ENCODE measurements at places on chromosomes 12 and 14.
A peak's percentile ranks its signal among the peaks of the same experiment; 100 is the strongest.

DNA sequence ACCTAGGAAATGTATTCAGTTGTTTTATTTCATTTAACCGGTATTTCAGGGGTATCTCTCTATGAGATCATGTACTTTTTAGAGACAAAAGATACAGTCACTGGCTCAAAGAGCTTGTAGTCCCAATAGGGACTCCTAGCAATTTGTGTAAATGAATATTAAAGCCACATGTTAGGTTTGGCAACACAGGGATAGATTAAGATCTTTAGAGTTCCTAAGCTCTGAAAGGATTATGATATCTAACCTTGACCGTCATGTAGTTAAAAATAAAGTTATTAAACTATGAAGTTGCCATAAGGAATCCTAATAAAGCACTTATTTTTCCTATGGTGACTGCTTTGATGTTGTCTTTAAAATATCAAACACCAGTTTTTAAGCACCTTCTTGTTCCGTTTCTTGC is 100.4 kb upstream of the FGD4 start:
- no peak for DNase-seq

DNA sequence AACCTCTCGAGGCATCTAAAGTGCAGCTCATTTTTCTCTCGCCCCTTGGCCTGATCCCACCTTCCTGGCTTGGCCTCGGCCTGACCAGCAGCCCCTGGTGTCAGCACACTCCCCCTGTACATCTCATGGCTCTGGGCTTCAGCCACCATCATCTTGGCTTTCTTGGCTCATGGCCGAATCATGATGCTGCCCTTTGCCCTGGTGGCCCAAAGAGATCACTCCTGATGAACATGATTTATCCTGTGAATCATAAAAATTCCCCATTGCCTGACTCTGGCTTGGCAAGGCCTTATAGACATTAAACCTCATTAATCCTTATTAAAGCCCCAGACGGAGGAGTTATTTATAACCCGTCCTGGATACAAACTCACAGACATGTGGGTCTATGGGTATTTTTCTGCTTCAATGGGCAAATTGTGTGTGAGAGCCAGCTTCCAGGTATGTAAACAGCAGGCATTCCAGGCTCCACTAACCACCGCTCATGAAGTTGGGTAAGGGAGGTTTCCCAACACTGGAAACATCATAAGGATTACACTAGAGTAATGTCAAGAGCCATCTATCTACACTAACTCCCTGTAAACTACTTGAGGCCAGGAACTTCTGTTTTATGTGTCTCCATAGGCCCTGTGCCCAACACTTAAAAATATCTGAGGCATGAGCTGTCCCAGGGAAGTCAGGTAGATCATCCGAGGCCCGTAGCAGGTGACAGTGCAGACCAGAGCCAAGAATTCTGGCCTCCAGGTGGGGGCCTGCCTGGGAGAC is 171.2 kb downstream of the TTC8 start:
- no peak for DNase-seq

DNA sequence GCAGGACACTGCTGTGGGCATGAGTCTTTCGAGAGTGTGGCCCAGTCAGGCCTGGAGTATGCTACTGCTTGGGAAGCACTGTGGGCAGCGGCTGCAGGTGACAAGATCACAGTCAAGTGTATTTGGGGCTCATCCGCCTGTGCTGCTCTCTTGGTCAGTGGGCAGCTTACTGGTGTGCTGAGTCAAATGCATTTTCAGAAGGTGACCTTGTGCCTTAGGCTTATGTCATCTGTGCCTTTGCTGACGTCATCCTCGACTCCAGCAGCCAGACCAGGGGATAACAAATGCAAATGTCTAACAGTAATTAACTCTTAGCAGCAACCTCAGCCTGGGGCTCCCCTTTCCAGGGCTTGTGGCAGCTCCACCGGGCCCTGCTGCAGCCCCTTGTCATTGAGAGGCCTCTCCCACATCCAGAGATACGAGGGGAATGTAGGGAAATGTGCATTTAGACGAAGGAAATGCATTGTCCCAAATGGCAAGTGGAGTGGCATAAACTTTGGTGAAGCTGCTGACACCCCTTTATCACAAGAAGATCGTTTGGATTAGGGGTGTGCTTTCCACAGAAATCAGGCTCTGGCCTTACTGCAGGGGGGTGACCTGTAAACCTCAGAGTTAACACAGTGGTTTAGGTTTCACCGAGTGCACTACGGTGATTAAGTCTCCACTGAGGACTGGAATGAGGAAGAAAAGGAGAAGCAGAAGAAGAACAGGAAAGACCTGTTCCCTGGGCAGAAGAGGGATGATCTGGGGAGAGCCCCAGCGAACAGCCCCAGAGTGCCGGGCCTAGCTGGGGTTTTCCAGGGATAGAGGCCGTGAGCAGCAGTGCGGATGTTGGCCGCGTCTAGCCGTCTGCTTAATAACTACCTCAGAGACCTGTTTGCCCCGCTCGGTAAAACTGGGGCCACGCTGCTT is 39.7 kb downstream of the PSMA6 start:
- peak; percentile 80 for DNase-seq

DNA sequence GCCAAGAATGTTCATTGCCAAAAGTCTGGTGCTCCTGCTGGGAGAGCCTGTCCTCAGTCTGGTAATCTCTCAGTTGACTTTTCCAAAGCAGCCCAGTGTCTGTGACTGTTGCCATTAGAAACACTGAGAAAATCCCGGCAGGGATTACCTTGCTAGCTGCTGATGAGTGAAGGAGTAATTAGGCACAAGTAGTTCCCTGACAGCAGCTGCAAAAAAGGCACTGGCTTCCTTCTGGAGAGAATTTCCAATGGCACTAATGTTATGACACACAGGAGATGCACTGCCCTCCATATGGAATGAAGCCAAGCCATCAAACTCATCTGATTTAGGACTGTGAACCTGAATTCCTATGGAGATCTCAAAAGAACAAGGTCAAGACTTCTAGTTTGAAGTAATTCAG is 1321.2 kb upstream of the SEL1L start:
- DNase-seq: no peak

- DNase-seq: no peak
Measured at GRCh38 chr14:102678394-102678793, 85.9 kb downstream of the RCOR1 start.

DNA sequence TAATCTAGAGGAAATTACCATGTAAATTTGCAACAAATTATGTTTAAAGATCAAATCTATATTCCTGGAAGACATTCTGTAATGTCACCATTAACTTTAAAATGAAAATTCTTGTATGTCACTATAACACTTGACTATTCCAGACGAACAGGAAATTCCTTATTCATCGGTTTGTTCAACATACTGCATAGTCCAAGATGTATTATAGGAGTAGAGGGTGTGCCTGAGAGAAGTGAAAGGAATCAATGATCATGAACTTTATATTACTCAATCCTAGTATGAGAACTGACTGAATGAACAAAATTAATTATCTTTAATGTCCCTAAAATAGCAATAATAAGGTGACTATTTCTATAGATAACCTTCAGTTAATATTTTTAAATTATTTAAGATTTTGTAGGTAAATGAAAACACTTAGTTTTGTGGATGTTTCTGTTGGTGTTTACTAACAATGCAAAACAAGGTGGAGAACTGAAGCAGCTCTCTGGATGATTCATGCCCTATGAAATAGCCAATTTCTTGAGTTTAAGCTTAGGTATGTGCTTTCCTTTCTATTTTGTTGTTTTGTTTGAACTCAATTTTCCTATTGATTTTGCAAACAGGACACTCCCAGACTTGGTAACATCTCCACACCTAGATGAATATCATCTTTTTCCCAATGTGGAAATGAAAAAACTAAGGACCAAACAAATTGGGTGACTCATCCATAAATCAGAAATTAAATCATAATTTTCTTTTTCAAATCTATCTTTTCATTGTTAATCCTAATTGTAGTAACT is 18.2 kb upstream of the ITPR2 start:
- DNase-seq: no peak

DNA sequence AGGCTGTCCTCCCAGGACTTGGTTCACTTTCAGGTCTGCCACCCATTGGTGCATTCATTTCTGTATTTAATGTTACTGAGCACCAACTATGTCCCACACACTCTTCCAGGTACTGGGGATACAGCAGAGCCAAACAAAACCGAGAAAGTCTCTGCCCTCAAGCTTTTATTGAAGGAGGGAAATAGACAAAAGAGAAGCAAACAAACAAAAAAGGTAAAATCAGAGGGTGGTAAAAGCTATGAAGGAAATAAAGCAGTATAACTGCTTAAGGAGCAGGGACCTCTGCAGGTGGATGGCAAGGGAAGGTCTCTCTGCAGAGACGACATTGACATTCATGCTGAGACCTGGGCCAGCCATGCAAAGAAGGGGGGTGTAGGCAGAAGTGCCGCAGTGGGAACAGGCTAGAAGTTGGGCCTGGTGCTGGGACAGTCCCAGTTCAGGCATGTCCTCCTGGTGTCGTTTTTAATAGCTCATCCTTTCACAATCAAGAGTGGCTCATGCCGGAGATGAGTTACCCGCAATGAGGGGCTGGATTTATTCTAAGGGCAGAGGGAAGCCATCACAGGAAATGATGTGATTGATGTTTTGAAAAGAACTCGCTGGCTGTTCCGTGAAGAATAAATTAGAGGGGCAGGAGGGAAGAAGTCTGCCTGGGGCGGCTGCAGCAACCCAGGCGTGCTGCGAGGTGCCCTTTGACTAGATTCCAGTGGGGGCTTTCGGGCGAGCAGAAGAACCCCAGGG is 72.8 kb downstream of the IRF2BPL start:
- no peak for DNase-seq

DNA sequence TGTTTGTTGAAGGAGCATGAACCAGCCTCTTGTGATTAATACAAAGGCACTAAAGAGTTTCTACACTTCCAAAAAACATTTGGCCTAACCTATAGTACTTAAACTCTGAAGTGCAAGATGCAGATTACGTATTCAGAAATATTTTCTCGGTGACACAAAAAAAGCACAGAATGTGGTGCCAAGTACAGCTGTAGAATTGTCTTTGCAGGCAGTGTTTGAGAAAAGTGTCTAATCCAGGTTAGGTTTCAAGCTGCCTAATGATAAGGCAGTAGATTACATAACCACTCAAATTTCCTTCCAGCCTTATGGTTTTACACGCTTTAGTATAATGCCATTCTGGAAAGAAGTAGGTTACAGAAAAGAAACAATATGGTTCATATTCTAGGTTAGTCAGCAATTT is 205.2 kb downstream of the KLHL28 start:
- no peak for DNase-seq

GRCh38 chr14:54901380-54902142 is 1.1 kb downstream of the GCH1 start:
- DNase-seq: peak; percentile 11

GRCh38 chr12:64801381-64801780 is 23.1 kb upstream of the TBC1D30 start:
- no peak for DNase-seq

DNA sequence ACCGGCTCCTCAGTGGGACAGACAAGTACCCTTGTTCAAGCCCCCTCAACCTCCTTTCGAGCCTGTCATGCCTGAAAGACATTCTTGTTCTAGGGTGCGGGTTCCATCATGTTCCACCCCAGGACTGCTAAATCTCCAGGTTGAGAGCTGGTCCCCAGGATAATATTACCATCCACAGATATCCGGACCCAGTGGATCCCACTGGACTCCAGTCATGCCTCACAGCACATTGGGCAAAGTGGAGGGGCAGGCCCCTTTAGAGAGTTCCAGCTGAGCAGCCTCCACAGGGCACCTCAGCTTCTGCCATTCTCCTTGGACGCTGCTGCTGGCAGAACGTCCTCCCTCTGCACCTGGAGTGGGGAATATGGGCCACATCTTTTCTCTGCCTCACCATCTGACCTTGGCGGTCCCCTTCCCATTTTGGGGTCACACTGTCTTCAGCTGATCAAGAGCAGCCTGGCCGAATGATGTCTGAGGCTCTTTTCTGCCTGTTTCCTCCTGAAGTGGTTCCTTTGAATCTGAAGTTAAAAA is 137.4 kb downstream of the BCL11B start:
- DNase-seq: no peak

DNA sequence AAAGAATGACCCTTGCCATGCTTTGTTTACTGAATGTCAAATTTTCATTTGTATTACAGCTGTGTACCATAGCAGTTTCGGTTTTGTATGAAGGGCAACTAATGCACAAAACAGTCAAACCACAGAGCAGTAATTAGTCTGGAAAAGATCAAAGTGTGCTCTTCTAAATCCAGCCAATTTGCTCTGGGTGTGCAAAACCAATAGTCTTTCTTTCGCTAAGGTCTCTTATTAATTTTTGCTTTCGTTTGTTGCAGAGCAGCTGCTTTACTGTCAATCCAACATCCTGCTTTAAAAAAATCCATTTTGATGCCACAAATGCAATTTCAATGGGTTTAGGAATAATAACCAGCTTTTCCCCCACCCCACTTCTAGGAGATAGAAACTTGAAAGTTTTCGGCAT is 114.2 kb downstream of the BRMS1L start:
- no peak for DNase-seq

DNA sequence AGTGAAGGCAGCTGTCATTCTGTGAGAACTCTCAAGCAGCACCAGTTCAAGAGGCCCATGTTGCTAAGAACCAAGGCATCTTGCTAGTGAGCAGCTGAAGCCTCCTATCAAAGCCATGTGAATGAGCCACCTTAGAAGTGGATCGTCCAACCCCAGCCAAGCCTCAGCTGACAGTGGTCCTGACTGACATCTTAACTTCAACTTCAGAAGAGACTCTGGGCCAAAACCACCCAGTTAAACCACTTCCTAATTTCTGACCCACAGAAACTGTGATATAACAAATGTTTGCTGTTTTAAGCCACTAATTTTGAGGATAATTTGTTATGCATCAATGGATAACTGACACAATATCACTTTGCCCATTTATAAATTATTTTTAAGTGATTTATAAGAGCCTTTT is 256.0 kb downstream of the RPAP3 start:
- DNase-seq: no peak

- peak; percentile 45 for DNase-seq
Measured at GRCh38 chr14:92121207-92121669, 268 bp downstream of the NDUFB1 start.

DNA sequence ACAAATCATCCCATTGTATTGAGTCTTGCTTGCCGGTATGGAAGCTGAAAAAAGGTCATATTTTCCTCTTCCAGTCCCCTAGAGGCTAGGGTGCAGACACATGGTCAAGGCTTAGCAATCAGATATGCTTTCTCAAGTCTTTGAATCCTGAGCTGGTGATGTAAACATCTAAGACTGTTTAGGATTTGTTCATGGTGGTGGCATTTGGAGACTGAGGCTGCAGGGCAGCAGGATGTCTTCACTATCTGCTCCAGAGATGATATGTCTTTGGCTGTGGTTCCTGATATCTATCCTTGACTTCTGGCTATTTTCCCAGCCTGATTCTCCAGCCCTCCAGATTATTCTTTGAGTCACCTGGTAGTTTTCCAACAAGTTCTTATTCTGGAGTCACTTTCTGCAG is 50.5 kb upstream of the DACT1 start:
- DNase-seq: no peak

- no peak for DNase-seq
Measured at GRCh38 chr12:94563286-94563685, 87.1 kb downstream of the TMCC3 start.

- no peak for DNase-seq
Measured at GRCh38 chr14:45811155-45811554, 558.2 kb upstream of the MIS18BP1 start.

DNA sequence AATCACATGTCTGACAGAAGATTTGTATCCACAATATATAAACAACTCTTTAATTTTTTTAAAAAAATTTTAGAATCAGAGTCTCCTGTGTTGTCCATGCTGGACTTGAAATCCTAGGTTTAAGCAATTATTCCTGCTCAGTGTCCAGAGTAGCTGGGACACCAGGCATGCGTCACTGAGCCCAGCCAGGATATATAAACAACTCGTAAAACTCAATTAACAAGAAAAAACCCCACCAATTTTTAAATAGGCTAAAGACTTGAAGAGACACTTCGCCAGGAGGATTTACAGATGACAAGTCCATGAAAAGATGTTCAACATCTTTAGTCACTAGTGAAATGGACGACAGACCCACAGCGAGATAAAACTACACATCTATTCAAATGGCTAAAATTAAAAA is 2.0 kb upstream of the SCN8A start:
- no peak for DNase-seq

Data from hepatocyte (in vitro differentiated cells).